Fibroblast of skin of right quadriceps (primary cell): ENCODE measurements at places on chromosomes 3 and 15.

GRCh38 chr3:27105904-27106303 is 263.3 kb downstream of the NEK10 start:
- no peak for DNase-seq

DNA sequence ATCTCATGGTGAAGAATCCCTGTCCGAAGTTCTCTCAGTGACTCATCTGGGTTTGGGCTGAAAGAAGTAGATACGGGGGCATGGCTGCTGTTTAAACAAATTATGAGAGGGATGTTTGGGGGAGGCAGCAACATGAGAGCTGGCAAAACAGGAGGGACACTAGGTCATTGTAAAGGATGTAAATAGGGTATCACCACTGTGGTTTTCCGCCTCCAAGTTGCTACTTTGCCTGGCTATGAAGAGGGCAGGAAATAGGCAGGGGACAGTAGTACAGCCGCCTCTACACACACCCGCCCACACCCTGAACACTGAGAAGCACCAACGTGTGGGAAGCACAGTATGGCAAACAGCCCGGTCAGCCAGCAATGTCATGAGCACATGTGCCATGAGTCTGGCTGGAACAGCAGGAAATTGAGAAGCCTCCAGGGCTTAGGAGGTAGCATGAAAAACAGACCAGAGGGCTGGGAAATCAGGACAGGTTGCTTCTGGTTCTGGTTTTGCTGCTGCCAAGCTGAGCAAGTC is 17.1 kb downstream of the HEXA start:
- DNase-seq, result peak; percentile 50

- DNase-seq, result peak; percentile 47
Observed at GRCh38 chr15:61794881-61795280, 265.4 kb downstream of the VPS13C start.

DNA sequence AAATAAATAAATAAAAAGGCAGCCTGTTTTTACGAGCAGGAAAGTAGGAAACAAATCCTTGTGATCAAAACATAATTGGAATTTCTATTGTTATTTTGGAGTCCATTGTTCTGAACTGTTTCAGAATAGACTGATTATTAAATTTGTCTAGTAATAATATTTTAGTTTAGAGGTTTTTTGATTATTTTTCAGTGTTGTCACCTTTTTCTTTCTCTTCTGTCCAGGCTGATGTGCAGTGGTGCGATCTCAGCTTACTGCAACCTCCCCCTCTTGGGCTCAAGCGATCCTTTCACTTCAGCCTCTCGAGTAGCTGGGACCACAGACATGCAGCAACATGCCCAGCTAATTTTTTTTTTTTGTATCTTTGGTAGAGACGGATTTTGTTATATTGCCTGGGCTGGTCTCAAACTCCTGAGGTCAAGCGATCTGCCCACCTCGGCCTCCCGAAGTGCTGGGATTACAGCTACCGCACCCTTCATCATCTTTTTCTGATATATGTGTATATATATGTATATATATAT is 38.0 kb downstream of the KAT2B start:
- no peak for DNase-seq

DNA sequence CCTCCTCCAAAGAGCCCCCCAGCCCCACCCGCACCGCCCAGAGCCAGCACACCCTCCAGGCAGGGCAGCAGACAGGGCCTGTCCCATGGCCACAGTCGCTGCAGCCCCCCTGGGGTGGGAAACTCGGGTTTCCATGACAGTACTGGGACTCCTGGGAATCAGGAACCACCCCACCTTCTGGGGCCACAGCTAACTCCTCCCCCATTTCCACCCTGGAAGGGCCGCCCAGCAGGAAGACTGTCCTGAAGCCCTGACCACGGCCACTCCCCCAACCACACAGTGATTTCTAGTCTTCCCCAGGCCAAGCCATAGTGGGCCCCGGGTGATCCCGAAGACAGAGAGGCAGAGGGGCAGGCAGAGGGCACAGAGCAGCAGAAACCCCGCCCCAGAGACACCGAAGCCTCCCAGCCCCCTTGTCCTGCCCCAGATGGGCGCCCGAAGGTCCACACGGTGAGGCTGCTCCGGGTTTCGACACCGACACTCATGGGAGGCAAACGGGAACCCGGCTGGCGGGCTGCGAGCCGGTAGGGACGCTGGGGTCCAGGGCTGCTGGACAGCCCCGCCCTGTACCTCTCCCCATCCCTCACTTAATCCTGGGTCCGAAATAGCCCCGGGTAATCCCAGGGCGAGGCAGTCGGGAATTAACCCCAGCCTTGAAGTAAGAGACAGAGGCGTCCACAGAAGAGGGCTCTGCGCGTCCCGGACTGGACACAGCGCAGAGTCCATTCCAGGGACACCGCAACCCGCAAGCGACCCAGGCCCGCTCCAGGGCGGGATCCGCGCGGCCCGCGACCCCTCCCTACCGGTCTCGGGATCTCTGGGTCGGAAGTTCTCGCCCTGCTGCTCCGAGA is 138.4 kb downstream of the NUP210 start:
- no peak for DNase-seq

- DNase-seq, result no peak
Observed at GRCh38 chr3:13703071-13703470, 154.1 kb downstream of the FBLN2 start.

DNA sequence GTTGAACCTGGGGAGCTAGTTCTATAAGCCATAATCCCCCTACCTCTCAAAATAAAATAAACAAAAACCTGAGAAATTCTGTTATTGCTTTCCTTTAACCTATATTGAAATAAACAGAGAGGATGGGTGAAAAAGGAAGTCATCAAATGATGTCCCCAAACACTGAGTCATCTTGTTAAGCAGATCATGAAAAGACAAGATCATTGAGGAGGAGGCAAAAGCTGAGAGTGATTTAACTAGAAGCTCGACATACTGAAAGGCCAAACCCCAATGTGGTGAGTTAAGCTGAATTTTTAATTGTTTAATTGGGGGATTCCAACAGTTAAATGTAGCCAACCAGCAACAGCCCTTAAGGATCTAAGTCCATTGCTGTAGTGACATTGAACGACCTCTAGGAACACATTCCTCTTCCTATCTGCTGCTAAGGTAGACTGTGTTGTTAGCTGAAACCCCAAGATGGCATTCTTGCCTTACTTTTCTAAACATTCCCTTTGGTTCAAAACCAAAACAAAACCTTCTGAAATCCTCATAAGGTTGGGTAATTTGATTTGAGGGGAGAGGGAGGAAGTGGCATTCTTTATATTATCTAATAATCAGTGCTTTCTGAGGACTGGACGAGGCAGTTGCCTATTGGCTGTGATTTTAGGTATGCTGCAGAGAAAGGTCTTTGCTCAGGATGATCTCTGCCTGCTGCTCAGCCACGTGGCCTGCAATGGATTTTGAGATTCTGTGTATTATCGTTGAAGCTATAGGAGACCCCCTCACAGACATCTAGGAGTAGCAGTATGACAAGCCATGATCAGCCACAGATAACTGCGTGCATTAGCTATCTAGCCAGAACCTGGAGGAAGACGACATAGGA is 62.7 kb upstream of the BNIP2 start:
- no peak for DNase-seq

DNA sequence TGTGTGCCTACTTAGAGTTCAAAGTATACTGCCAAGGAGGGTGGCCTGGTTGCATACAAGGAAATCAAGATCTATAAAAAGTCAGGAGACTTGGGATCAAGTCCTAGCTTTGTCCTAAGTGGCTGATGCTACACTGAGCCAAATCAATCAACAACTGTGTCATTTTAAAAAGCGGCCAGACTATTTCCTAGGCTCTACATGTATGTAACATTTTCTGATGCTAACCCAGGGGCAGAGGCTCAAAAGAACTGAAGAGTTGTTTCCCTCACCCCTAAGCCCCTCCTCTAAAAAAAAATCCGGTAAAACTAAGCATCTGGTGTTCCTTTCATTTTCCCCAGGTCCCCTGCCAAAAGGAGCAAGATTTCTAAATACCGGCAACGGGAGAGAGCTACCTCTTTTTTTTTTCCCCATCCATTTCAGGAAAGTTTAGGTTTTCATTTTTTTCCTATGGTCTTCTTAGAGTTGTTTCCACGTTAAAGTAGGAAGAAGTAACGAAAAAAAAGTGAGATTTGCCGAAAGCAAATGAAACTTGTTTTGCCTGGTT is 18.8 kb upstream of the CHD2 start:
- peak; percentile 18 for DNase-seq

- no peak for DNase-seq
Observed at GRCh38 chr15:36691579-36692357, 112.3 kb downstream of the CDIN1 start.

DNA sequence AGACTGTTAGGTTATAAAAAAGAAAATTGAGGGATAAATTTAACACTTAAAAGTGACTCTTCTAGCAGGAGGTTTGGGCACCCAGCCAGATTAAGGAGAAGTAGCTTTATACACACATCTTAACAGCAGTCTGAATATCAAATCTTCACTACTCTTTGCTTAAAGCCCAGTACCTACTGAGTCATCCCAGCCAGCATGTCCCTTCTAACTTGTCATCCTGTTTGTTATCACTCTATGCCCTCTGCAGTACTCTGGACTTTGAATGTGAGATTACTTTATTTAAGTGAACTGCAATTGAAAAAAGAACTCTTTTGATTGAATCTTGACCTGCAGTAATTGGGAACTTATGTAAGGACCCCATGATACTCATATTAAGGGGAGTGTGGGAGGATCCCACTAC is 77.6 kb downstream of the FHIT start:
- DNase-seq, result no peak

DNA sequence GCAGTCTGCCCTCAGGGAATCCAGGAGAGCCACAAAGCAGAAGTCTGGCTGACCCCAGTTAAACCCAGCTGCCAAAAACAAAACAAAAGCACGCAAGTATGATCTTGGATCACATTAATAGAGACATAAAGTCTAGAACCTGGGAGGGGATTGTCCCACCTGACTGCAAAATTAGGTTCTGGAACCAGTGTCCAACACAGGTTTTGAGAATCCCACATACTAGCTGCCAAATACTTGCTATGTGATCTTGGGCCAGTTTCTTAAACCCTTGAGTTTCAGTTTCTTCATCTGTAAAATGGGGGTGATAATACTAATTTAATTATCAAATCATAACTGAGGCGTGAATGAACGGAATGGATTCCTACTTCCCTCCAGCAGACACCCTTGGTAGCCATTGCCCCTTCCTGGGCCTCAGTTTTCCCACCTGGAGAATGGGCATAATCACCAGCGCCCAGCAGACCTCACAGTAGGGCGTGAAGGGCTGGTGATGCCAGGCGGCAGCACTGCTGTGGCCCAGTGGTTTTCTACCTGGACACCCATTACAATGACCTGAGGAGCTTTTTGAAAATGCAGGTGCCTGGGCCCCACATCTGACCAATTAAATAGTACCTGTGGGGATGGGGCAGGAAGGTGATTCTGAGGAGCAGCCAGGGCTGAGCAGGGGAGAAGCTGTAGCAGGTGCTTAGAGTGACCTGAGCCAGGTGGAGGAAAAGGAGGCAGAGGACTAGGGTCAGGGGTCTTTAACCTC is 32.2 kb downstream of the GRIP2 start:
- no peak for DNase-seq

- no peak for DNase-seq
Observed at GRCh38 chr3:168693870-168694269, 598.1 kb upstream of the GOLIM4 start.

DNA sequence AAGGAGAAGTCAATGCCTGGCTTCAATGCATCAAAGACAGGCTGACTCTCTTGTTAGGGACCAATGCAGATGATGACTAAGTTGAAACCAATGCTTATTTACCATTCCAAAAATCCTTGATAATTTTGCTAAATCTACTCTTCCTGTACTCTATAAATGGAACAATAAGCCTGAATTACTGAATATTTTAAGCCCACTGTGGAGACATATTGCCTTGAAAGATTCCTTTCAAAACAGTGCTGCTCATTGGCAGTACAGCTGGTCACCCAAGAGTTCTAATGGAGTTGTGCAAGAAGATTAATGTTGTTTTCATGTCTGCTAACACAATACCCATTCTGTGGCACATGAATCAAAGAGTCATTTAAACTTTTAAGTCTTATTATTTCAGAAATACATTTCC is 181.0 kb upstream of the CBLB start:
- DNase-seq, result peak; percentile 26

DNA sequence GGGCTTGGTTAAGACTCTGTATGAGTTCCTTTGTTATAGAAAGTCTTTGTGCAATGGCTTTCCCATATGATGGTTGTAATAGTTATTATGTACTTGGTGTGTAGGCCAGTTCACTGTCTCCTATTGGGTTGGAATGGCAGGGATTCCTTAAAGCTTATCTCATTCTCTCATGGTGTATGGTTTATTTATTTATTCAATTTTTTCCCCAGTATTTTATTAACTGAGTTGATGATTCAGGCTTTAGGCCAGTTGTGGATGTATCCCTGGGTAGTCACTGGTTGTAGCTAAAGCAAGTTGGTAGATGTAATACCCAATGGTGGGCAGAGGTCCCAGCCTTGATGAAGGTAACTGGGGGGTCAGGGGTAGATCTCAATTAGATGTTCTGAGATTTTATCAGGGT is 349.4 kb downstream of the DOCK3 start:
- DNase-seq, result no peak

DNA sequence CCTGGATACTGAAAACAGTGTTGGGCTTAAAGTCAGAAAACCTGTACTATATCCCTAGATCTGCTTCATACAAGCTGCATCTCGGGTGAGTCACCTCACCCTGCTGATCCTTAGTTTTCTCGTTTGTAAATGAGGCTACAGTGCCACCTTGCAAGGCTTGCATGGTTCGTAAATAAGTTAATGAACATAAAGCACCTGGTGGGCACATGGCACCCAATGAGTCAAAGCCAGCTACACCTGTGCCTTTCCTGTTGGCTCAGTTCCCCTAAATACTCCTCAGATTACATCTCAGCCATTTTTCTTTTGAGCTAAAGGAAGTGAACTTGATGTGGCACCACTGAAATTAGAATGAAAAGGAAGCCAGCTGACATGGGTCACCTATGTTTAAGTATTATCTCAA is 26.5 kb downstream of the RTP1 start:
- DNase-seq, result no peak

DNA sequence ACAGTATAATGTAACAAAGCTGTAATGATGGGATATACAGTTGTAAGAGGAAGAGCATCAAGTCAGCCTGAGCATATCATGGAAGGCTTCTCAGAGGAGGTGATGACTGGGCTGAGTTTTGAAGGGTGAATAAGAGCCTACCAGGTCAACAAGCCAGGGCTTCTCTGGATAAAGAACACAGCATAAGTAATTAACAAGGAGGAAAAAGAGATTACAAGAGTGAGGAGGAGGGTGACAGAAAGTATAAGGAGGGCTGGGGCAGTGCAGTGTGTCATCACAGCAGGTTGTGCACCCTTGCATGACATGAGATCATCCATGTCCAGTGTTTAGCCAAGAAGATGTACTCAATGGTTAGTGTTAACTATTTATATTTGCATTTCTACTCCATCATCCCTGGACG is 16.9 kb upstream of the SPATA12 start:
- DNase-seq, result no peak

DNA sequence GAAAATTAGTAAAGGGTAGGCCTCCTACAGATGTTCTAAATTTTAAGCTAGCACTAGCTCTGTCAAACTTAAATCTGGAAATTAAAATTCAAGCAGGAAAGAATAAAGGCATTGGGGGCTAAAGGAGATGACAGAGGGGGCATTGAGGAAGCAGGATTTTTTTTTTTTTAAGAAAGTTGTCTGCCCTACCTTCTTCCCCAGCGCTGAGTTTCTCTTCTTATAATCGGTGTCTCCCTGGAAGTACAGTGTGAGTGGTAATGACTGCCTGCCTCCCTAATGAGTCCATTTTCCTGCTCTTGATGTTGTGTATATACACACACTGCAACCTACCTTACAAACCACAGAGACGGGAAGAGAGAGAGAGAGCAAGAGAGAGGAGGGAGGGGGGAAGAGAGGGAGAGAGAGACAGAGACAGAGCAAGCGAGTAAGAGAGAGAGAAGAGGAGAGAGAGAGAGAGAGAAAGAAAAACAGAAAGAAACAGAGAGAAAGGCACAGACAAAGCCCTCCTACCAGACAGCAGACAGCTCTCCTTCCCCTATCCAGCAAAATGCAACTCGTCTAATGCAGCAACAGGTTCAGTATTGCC is 47.0 kb downstream of the ZBTB20 start:
- peak; percentile 58 for DNase-seq
